ENCODE measurements at places on chromosomes 1 and 21. TPM values are rescaled to one million over a fixed set of nuclear protein-coding genes. Genes with fewer than 3 reads are reported as not detected.
A peak's percentile ranks its signal among the peaks of the same experiment; 100 is the strongest.

SH2D2A gene
- total RNA-seq = 0.78 TPM

OR14K1 gene
- total RNA-seq = not detected

BRINP3 gene
- not detected for total RNA-seq

KRTAP19-1 gene
- total RNA-seq = not detected

HORMAD1 gene
- 0.13 TPM for total RNA-seq

NENF gene
- 23.8 TPM for total RNA-seq

MRPL9 gene
- total RNA-seq = 26.3 TPM

NLRP3 gene
- 0.33 TPM for total RNA-seq

C1orf74 gene
- total RNA-seq = 1.3 TPM

NBPF9 gene
- total RNA-seq = 28.1 TPM

MSH4 gene
- total RNA-seq = 0.08 TPM

PRAMEF1 gene
- total RNA-seq = not detected

GRCh38 chr1:35524106-35524505 lies 33.1 kb downstream of the KIAA0319L start:
- DNase-seq = no peak

DNA sequence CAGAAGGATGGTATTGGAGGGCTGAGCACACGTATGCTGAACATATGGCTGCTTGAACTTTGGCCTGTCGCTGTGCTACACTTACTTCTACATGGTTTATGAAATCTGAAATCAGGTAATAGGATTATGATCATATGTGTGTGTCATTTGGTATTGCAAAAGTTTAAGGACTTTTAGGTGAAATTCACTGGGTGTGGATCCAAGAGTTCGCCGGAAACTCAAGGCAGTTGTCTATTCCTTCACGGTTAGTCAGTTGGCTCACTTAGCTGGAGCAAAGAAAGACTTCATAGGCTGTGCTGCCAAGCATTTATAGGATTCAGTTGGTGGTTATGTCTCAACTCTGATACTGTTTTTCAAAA lies 927 bp downstream of the UAP1 start:
- DNase-seq = no peak

GRCh38 chr1:231550448-231550781 lies 21.9 kb downstream of the TSNAX start:
- no peak for DNase-seq

DNA sequence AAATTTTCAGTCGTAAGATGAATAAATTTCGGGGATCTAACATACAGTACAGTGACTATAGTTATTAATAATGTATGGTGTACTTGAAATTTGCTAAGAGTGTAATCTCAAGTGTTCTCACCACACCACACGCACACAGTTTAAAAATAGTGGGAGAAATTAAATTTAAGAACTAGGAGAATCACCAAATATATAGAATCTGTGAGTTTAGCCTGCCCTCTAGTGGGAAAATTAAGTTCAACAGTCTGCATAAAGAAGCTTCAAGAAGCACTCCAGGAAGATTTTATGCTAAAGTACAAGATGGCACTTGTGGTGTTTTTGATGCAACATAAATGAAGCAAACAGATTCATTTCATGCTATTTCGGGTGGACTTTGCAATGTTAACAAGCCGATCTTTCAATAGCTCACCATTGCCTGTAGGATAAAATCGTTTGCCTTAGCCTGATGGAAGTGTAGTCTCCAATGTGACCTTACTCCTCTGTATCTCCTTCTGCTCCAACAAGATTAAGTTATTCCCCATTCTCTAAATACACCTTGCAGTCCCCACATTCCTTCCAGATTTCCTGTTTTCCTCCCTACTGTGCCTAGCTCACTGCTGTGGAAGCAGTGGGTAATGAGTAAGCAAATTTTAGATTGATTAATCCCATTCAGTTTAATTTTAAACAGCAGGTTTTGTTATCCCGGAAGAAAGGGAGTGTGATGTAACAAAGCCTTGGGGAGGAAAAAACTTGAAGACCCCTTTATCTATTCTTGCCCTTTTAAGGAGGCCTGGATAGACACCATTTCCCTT lies 8.7 kb upstream of the PIK3C2B start:
- no peak for DNase-seq

- DNase-seq = no peak
Measured at GRCh38 chr1:104459886-104460285, 710.2 kb downstream of the AMY1C start.

- DNase-seq = no peak
Measured at GRCh38 chr1:20691872-20692271, 25.9 kb downstream of the KIF17 start.

GRCh38 chr1:107870696-107871095 lies 94.3 kb downstream of the VAV3 start:
- DNase-seq = no peak

DNA sequence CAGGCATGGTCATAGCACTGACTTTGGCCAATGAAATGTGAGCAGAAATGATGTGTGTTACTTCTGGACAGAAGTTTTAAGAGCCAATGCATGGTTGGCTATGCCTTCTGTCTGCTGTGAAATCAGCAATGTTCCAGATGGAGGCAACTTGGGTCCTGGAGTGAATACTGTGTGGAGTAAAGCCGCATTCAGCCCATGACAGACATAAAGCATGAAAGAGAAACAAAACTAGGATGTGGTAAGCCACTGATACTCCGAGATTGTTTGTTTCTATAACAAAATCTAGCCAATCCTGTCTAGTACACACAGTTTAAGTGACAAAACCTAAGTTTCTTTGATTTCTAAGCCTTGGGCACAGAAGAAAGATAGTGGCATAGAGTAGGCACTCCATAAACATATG lies 47.1 kb upstream of the ARHGAP29 start:
- DNase-seq = no peak

DNA sequence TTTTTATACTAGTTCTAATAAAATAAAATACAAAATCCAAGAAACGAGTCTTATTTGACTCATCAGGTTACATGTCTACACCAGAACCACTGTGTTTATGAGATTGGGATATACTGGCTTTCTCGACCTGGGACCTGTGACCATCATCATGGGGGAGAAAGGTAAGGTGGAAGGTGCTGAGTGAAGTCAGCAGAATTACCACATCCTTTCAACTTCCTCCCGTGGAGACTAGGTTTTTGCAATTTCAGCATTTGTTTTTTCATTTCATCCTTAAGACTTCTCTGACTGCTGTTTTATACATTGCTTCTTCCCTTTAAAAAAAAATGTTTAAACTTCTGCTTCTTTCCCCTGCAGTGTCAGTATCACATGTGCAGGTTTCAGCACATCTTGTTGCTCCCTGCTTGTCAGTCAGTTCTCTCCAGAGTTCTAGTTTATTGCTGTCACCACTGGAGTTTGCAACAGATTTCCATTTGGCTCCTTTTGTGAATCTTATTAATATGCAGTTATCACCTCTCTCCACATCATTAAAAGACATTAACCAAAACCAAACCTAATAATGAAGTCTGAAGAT lies 60.4 kb upstream of the HAO2 start:
- no peak for DNase-seq

- DNase-seq = no peak
Measured at GRCh38 chr21:43987509-43987908, 24.6 kb upstream of the TRAPPC10 start.

DNA sequence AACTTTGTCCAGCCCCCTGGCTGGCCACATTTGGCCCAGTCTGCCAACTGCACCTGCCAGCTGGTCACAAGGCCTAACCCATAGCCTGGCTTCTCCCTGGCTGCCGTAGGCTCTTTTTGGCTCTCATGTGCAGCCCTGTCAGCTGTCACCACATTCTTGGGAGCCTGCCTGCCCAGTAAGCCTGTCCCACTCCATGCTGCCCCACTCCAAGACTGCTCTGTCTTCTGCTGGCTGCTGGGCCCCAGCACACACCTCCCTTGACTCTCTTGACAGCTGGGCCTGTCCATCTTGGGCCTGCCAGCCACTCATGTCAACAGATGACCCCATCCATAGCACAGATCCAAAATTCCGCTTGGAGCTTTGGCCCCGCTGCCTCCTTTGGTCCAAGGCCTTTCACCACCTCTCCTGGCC lies 74.3 kb upstream of the EDN2 start:
- DNase-seq = peak; percentile 38

GRCh38 chr21:43911935-43912487 lies 47.0 kb downstream of the AGPAT3 start:
- DNase-seq = no peak

GRCh38 chr1:30111431-30111830 lies 612.0 kb downstream of the MATN1 start:
- no peak for DNase-seq

- DNase-seq = no peak
Measured at GRCh38 chr1:24978383-24979032, 48.4 kb upstream of the RUNX3 start.

- no peak for DNase-seq
Measured at GRCh38 chr1:112790920-112791722, 76.0 kb upstream of the PPM1J start.

- DNase-seq = no peak
Measured at GRCh38 chr21:45863751-45864150, 117.8 kb upstream of the COL6A1 start.

DNA sequence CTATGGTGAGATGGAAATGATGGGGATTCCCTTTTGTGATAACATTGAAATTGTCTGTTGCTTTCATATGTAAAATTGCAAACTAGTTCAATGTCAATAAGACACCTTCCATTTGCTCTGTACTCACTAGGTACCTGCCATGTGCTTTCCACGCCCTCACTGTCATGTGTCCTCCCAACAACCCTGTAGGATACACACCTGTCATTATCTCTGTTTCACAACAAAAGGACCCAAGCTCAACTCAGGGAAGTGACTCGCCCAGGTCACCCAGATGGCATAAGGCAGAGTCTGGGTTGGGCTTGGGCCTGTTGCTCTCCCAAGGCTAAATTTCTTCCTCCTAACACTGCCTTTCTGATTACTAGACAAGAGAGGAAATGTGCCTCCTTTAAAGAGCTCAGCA lies 45.3 kb upstream of the MCOLN3 start:
- no peak for DNase-seq

DNA sequence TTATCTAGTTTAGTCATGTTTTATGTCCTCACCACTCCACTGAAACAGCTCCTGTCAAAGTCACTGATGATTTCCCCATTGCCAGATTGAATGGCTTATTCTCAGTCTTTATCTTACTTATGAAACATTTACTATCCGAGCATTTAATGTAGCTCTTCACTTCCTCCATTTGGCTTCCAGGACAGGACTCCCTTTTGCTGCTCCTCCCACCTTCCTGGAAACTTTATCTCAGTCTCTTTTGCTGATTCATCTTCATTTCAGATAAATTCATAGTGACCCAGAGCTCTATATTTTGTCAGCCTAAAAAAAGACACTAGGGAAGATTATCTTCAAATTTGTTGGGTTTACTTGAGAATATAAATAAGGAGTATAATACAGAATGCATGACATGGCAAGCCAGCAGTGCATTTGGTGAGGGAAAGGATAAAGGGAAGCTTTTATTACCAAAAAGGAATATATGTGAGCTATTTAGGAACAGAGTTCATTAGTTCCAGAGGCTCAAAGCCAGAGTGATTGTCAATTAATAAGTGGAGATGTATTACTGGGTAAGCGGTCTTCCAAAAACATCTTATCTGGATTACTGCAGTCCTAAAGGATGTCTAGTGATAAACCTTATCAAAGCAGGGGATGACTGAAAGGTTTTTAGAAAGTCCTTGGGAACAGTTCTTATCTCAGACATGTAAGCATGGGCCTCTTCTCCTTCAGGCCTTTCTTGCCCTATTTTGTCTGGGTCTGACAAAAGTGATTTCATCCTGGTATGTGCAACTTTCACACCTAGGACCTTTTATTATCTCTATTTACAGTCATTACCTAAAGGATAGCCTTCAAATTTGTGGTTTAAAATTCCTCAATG lies 25.6 kb downstream of the IL23R start:
- no peak for DNase-seq

- DNase-seq = no peak
Measured at GRCh38 chr1:99843760-99844159, 6.4 kb upstream of the AGL start.

DNA sequence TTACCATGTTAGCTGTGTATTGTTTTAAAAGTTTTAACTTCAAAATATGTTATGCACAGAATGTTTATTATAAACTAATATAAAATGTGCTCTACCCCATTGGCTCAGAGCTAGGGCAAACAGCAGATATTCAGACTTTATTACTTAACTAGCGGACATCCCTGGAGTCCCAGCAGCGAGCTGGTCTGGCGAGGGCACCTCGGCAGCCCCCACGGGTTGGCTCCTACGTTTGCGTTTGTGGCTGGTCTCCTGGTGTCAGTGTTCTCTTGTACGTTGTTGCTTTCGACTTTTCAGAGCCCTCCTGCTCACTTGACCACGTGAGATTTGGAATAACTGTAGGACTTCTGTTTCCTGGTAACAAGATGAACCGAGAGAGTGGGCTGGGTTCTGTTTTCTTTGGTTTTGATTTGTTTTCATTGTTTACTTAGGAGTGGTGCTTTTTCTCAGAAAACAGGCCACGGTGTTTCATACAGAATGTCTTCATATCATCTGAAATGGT lies 44.5 kb downstream of the CBS start:
- no peak for DNase-seq

GRCh38 chr21:23215261-23215660 lies 2217.1 kb downstream of the NCAM2 start:
- no peak for DNase-seq

GRCh38 chr1:110928904-110929303 lies 34.8 kb downstream of the LRIF1 start:
- DNase-seq = no peak

- no peak for DNase-seq
Measured at GRCh38 chr21:24948186-24948585, 659.1 kb downstream of the MRPL39 start.

DNA sequence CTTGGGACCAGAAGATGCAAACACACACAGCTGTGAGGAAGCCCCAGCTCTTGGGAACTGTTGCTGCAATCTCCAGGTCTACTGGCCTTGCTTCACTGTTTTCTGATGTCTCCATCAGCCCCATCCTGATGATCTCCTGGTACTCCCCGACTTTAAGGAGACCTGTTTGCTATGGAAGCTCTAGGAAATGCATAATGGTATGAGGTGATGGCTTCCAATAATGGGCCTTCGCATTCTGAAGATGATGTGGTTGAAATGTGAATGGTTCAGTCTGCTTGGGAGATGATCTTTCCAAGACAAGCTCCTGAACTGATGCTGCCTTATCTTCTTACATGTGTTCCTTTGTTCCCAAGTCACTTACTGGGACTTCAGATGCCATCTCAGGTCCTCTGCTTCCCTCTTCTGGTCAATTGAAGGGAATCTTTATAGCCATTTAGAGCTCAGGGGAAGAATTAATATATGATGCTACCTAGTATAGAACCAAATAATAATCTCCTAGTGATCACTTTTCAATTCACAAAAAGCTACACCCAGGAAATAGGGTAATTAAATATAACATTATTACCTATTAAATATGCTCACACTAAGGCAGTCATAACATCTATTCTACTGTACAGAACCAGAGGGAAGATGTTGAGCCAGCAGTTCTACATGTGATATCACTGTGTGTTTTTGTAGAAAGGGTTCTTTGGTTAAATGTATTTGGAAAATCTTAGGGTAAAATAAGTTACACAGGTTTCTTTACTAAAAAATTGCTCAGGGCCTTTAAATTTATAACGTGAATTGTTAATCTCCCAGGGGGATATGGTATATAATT lies 73.9 kb upstream of the VTCN1 start:
- DNase-seq = no peak

DNA sequence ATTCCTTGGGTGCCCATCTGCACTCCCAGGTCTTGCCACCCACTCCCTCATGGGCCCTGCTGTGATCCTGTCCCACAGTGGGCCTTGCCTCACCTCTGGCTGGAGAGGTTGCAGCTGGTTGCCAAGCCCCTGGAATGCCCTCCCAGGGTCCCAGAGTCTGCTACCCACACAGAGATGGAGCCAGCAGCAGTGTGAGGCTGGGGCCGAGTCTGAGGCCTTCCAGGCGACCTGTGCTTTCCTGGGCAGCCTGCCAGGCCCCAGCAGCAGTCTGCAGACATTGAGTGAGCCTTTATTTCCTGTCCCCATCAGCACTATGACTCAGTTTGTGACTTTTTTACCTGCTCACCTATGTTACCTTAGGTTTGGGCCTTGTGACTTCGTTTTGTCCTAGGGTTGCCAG lies 25.0 kb upstream of the TSPAN2 start:
- DNase-seq = no peak
